ENCODE measurements at places on chromosomes 16 and 17.

GRCh38 chr16:58194790-58195189 is 3.1 kb downstream of the CSNK2A2 start:
- DNase-seq = no peak

DNA sequence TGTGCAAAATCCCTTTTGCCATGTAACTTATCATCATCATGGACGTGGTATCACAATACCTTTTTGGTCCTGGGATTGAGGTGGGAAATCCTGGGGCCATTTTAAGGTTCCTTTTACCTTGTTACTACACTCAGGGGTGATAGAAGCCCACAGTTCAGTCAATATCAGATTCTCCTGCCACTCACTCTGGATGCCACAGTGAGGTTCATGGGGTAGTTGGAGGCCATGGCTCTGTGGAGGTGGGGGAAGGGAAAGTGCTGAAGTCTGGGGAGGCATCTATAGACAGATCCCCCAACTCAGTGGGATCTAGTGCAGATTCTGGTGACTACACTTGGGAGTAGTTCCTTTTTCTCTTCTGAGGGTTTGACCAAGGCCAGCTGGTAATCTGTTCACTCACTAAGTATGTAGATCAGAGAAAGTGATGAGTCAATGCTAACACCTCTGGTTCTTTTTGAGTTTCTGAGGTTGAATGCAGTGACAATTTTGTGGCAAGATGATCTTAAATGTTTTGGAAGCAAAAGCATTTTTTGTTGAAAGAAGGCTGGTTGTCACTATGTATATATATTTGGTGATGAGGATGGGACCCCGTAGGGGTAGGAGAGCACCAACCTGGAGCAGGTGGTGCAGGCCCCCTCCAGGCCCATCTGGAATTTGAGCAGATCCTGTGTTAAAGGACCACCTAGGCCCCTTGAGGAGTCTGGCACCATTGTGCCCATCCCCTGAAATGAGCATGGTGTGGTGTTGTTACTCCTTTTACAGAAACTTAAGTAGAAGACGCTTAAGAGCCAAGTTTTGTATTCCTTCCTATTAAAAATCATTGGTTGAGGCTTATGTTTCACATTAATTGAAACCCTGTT is 18.8 kb upstream of the IRF8 start:
- no peak for DNase-seq

DNA sequence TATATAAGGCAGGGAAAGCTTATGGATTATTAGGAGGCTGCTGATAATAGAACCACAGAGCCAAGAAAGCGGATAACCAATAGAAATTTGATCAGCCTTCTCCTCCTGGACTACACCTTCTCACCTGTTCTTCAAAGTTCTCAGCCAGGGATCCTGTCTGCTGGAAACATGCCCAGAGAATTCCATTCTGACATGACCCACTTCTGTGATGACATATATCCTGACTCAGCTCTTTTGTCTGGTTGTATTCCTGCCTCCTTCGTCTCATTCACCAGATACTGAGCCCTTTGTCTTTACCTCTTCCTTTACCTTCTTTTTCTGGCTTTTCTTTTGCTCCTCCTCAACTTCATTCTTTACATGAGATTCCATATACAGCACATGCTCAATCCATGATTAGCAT is 576.1 kb downstream of the CDH11 start:
- DNase-seq = no peak

- DNase-seq = no peak
Observed at GRCh38 chr17:10249271-10250010, 51.0 kb upstream of the GAS7 start.

GRCh38 chr17:43140396-43141332 is 15.5 kb upstream of the BRCA1 start:
- no peak for DNase-seq

DNA sequence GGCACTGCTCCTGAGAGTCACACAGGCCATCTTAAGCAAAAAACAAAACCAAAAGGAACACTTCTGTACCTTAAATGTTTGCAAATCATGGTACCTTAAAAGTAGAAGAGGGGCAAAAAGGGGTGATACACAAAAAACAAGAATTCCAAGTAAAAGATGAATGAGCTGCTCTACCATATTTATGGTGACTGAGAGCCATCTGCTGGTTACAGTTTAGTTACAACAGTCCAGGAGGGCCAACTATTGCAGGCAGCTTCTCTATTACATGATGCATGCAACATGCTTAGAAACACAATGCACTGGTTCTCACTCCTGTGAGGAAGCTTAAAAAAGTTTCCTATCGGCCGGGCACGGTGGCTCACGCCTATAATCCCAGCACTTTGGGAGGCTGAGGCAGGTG is 53.5 kb downstream of the STX8 start:
- no peak for DNase-seq

GRCh38 chr16:51049678-51050376 is 101.2 kb downstream of the SALL1 start:
- no peak for DNase-seq

GRCh38 chr16:19520861-19521331 is 1.0 kb downstream of the GDE1 start:
- DNase-seq = no peak

DNA sequence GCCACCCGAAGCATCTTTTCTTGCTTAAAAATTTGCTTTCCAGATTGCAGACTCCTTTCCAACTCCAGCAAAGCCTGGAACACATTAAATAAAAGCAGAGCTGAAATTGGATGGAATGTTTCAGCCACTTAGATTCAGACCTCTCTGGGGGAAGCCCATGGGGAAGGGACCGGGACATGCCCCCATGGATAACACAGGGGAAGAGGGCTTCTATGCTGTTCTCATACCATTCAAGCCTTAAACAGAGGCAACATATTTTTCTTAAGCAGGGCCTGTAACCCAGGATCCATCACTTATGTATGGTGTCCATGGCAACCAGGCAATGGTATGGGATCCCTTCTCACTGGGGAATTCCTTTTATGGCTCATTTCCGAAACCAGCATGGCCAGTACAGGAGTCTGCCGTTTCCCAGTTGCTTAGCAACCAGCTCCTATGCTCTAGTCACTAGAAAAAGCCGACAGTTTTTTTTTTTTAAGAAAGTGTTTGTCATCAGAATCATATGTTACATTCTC is 62.0 kb upstream of the MARCHF10 start:
- peak; percentile 81 for DNase-seq
